ENCODE measurements at places on chromosomes 3 and 15.

DNA sequence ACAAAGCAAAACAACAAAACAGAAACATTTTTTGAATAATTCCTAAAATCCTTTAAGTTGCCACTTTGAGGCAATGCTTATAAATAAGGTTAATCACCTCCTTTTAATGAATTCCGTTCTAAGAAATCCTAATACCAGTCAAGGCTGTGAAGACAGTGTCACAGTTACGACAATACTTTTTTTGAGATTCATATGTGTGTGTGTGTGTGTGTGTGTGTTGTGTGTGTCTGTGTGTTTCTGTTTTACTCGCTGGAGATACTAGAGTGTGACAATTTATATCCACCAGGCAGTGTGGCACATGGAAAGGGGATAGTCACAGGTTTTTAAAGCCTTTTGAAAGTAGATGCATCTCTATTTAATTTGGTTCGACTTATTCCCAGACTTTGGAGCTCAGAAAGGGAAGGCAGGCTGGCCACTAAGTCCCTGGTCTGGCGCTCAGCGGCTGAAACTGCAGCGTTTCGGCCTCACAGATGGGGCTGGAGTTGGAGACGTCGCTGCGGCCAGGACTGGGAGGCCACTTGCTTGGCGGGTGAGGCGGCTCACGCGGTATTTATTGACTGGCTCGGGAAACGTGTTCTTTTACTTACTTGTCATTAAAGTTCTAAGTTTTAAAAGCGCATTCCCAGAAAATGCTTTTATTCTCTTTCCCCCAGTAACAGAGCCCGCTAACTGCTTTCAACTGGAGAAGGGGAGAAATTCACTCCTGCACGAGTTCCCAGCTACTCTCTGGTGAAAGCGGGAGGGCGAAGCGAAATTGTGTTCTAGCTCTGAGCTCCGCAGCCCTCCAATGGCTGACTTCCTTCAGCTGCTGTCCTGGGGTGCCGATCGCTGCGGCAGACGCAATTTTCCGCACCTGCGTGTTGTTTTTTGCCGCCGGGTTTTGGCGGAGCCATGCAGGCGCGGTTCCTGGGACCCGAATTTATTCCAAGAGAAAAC, 13.7 kb downstream of the ZIC1 start:
- peak; percentile 8 for DNase-seq

GRCh38 chr3:113222451-113223086, 11.2 kb downstream of the BOC start:
- DNase-seq = no peak

- no peak for DNase-seq
Observed at GRCh38 chr3:37096288-37096687, 78.1 kb downstream of the LRRFIP2 start.

GRCh38 chr15:74383695-74384565, 16.5 kb upstream of the CYP11A1 start:
- peak; percentile 85 for DNase-seq

DNA sequence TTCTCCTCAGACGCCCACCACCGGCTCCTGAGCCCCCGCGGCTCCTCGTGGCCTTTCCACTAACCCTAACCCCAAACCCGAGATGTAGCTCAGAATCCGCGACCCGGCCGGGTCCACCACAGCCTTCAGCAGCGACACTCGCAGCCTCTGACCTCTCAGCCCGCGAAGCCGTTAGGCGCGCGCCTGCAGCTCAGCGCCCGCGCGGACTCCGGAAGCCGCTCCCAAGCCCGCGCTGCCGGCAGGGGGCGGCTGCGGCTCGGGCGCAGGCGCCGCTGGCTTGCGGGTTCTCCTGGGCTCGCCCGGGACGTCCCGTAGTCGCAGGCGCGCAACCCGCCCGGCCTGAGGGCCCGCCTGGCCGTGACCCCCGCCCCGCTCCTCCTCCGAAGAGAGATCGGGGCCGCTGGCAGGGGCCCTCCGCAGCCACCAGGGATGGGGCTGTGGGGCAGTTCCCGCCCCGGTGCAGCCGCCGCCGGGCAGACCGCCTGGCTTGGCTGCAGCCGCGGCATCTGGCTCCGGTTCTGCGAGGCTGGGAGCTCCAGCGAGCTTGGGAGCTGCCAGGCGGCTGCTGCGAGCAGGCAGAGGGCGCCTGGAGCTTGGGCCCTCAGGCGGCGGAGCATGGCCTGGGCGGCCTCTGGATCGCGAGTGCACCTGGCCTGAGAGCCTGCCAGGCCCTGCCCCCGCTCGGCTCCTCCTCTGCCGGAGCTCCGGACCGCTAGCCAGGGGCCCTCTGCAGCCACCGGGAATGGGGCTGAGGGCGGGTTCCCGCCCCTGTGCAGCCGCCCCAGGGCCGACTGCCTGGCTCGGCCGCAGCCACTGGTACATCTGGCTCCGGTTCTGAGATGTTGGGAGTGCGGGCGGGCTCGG, 120.7 kb downstream of the LMLN start:
- DNase-seq = peak; percentile 77
